ENCODE measurements at places on chromosomes 6 and 20. TPM values are rescaled to one million over a fixed set of nuclear protein-coding genes. Genes with fewer than 3 reads are reported as not detected.

GRCh38 chr6:10407018-10407673, 7.7 kb downstream of the TFAP2A start:
- no peak overlapping the region for H3K4me3 ChIP-seq
- H3K4me1 ChIP-seq: peaks cover 27% of the 10 kb centered on the region
- H3K27me3 ChIP-seq: peaks cover 96% of the 10 kb centered on the region
- H3K36me3 ChIP-seq: no peaks in the 10 kb centered on the region

DNA sequence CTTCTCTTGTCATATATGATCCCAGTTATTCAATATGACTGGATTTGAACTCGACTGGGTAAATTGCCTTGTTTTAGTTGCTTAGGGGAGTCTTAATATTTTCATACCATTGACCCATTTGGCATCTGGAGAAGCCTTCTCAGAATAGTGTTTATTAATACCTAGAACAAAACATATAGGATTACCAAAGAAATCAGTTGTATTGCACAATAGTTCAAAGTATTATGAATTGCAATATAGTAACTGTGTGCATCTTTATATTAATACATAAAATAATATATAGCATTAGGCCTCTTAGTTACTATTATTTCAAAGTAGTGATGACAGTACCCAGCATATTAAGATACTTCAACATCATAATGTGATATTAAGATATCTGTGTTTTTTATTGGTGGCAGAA, 177.8 kb downstream of the PLCB4 start:
- H3K4me3 ChIP-seq: no peak overlapping the region
- peaks cover 3% of the 10 kb centered on the region for H3K4me1 ChIP-seq
- DNase-seq: no peak
- peaks cover 2% of the 10 kb centered on the region for H3K27me3 ChIP-seq

DNA sequence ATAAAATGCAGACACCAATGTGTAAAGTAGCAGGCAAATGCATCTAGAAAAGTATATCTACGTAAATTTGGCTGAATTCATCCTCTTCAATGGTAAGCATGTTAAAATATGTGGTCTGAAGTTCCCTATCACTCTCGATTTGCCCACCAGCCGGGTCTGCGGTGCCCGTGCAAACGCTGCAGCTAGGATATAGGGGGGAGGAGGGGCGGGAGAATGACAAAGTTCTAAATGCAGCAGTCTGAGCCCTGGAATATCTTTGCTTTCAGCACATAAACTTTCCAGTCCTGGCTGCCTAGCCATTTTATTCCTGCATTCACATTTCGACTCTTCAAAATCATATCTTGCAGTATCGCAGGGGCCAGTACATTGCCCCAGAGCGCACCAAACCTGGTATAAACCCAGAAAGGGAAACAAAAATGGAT, 708 bp downstream of the NRN1 start:
- peaks cover 71% of the 10 kb centered on the region for H3K4me1 ChIP-seq
- H3K27me3 ChIP-seq: peaks cover 85% of the 10 kb centered on the region
- no peak overlapping the region for H3K4me3 ChIP-seq
- DNase-seq: no peak

- no peaks in the 10 kb centered on the region for H3K36me3 ChIP-seq
- no peaks in the 10 kb centered on the region for H3K4me1 ChIP-seq
- H3K27ac ChIP-seq: no peak overlapping the region
- no peak for DNase-seq
- no peak overlapping the region for H3K4me3 ChIP-seq
Observed at GRCh38 chr6:130307752-130308361, 58.0 kb upstream of the TMEM200A start.

The CDH4 gene
- polyA plus RNA-seq: not detected

DNA sequence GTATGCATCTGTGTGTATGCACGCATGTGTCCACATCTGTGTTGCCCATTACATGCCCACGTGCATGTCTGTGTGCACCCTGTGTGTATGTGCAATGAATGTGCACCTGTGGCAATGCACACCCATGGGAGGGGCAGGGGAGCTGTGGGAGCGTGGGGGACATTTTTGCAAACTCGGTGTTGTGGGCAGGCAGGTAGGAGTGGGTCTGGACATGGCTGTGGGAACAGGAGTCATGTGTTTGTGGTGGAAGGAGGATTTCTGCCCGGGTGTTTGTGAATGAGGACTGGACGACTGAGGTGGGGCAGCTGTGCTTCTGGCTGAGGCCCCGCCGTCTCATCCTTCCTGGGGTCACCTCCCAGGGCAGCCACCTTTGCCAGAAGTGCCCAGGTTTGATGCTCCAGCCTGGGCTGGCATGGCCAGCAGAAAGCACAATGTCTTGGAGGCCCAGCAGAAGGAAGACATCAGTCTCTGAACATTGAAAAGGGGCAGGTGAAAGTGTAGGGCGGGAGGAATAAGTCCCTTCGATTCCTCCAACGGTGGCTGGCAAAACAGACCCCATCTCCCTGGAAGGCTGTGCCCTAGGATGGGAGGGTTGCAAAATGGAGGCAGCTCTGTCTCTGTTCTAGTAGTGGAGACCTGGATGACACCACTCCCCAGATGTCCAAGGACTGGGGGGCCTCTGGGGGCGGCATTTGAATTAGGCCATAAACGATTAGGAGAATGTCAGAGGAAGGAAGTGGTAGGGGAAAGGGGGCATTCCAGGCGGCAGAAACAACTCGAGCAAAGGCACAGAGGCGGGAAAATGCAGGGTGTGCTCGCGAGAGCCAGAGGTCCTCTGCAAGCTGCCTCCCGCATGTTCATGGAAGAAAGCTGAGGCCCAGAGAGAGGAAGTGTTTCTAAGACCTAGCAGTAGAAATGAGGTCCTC, 19.1 kb upstream of the ARMC12 start:
- DNase-seq: peak; percentile 41
- H3K27ac ChIP-seq: peak overlapping the region; percentile 91
- H3K27me3 ChIP-seq: no peaks in the 10 kb centered on the region
- H3K4me3 ChIP-seq: no peak overlapping the region

GRCh38 chr20:57787990-57788781, 78.4 kb upstream of the PMEPA1 start:
- no peaks in the 10 kb centered on the region for H3K4me1 ChIP-seq
- H3K4me3 ChIP-seq: no peak overlapping the region
- no peaks in the 10 kb centered on the region for H3K36me3 ChIP-seq
- H3K27ac ChIP-seq: no peak overlapping the region
- no peak for DNase-seq

DNA sequence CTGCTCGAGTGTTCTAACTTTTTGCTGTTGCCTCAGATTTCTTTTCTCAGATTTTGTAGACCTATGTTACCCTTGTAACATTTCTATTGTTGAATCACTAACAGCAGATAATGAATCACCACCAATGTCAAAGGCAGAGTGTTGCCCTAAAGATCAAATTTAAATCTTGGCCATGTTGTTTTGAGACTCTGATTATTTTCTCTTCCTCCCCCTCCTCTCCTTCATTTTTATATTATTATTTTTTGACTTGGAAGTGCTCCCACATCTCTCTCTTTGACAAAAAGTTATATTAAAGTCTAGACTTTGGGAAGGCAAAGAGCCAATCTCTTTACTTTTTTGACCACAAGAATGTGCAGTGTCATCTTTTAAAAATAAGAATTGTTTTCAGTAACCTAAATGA, 422.7 kb downstream of the NKAIN2 start:
- H3K4me1 ChIP-seq: no peaks in the 10 kb centered on the region
- no peaks in the 10 kb centered on the region for H3K36me3 ChIP-seq
- no peaks in the 10 kb centered on the region for H3K27me3 ChIP-seq
- DNase-seq: no peak
- no peak overlapping the region for H3K27ac ChIP-seq

The BPIFB6 gene
- not detected for polyA plus RNA-seq

- no peak overlapping the region for H3K4me3 ChIP-seq
- no peaks in the 10 kb centered on the region for H3K36me3 ChIP-seq
Observed at GRCh38 chr20:50689864-50690649, 1.3 kb downstream of the RIPOR3 start.

DNA sequence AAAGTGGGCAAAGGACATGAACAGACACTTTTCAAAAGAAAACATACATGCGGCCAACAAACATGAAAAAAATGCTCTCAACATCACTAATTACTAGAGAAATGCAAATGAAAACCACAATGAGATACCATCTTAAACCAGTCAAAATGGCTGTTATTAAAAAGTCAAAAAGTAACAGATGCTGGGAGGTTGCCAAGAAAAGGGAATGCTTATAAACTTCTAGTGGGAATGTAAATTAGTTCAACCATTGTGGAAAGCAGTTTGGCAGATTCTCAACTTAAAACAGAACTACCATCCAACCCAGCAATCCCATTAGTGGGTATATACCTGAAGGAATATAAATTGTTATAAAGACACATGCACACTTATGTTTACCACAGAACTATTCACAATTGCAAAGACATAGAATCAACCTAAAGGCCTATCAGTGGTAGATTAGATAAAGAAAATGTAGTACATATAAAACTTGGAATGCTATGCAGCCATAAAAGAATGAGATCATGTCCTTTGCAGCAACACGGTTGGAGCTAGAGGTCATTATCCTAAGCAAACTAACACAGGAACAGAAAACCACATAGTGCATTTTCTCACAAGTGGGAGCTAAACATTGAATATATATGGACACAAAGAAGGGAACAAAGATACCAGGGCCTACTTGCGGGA, 16.3 kb downstream of the CENPQ start:
- H3K36me3 ChIP-seq: peaks cover 14% of the 10 kb centered on the region
- no peak overlapping the region for H3K4me3 ChIP-seq
- H3K4me1 ChIP-seq: no peaks in the 10 kb centered on the region

The ZNF318 gene
- polyA plus RNA-seq: 3.6 TPM

DNA sequence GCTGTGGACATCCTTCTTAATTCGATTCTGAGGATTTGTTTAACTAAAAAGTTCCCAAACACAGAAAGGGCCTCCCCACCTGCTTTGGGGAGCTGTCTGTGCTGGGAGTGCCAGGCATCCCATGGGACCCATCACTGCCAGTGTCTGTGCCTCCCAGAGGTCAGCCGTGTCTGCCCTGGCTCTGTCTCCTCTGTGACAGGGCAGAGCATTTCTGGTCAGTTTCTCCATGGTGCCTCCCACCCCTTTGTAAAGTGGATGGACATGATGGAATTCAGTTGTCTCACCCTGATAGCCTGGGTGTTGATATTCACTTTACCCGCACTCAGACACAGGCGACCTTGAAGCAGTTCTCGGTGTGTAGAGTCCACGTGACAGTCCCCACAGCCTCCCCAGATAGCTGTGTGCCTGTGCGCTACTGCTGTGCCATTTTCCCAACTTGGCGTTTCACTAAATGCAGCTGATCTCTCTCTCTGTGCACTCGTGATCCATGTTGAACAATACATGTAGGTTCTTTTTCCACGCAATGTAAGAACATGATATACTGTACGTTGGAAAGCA, 70.5 kb downstream of the CDS2 start:
- no peaks in the 10 kb centered on the region for H3K4me1 ChIP-seq
- no peaks in the 10 kb centered on the region for H3K27me3 ChIP-seq
- no peak overlapping the region for H3K4me3 ChIP-seq
- no peak for DNase-seq
- peaks cover 33% of the 10 kb centered on the region for H3K36me3 ChIP-seq
- no peak overlapping the region for H3K27ac ChIP-seq

- DNase-seq: no peak
- no peaks in the 10 kb centered on the region for H3K27me3 ChIP-seq
- no peak overlapping the region for H3K27ac ChIP-seq
- H3K4me1 ChIP-seq: peaks cover 15% of the 10 kb centered on the region
- H3K36me3 ChIP-seq: no peaks in the 10 kb centered on the region
Observed at GRCh38 chr20:53447316-53447715, 146.3 kb downstream of the ZNF217 start.

The OTOR gene
- not detected for polyA plus RNA-seq

DNA sequence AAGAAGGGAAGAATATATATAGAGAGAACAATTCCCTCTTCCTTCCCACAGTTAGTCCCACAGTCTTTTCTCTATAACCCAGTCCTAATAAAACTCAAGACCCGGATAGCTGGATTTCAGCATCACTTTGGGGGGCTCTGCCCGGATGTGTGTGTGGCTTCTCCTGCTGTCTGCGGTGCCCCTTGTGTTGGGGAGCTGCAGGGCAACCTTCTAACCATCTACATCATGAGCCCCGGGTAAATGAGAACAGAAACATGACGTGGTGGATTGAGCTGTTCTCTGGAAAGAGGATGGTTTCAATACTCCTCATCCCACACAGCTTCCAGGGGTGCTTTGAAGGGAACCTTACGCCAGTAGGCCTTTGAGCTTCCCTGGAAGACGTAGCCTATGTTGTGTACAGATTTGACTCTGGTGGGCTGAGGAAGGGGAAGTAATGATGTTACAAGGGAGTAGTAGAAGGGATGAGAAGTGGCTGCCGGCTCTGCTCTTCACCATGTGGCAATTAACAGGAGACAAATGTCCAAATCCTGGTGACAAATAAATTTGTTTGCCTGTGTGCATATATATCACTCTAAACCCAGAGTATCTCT, 13.5 kb upstream of the PRDM1 start:
- H3K36me3 ChIP-seq: no peaks in the 10 kb centered on the region
- H3K27ac ChIP-seq: no peak overlapping the region
- H3K4me1 ChIP-seq: no peaks in the 10 kb centered on the region
- peak; percentile 16 for DNase-seq
- H3K27me3 ChIP-seq: no peaks in the 10 kb centered on the region
- no peak overlapping the region for H3K4me3 ChIP-seq

DNA sequence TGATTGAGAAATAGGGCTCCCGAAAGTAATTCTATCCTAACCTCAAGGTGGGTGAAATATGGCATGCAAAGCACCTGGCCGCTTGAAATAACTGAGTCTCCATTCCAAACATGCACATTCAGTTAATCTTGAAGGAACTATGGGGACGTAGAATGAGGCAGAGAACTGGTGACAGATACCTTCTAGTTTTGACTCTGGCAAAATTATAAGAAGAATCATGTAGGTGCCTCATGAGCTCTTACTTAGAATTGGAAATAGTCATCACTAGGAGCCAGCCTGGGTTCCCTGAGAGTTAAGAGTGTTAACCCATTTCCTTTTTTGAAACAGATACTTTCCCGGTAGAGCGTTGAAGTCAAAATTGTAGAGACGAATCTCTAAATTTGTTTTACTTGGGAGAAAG, 49.3 kb downstream of the RPF2 start:
- H3K27ac ChIP-seq: no peak overlapping the region
- H3K36me3 ChIP-seq: peaks cover 4% of the 10 kb centered on the region
- H3K27me3 ChIP-seq: no peaks in the 10 kb centered on the region
- H3K4me3 ChIP-seq: no peak overlapping the region
- DNase-seq: no peak

- peak; percentile 40 for DNase-seq
- H3K4me1 ChIP-seq: peaks cover 40% of the 10 kb centered on the region
- peak overlapping the region; percentile 48 for H3K4me3 ChIP-seq
- H3K27me3 ChIP-seq: no peaks in the 10 kb centered on the region
Observed at GRCh38 chr20:47576516-47577033, 74.9 kb downstream of the NCOA3 start.

DNA sequence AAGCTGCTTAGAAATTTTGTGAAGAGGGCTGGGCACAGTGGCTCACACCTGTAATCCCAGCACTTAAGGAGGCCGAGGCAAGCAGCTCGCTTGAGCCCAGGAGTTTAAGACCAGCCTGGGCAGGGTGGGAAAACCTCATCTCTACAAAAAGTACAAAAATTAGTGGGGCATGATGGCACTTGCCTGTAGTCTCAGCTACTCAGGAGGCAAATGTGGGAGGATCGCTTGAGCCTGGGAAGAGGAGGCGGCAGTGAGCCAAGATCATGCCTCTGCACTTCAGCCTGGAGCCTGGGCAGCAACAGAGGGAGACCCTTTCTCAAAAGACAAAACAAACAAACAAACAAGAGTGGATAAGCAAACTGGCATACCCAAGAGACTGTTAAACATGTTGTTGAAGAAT, 308.3 kb upstream of the ADGRB3 start:
- DNase-seq: no peak
- no peaks in the 10 kb centered on the region for H3K4me1 ChIP-seq
- no peaks in the 10 kb centered on the region for H3K36me3 ChIP-seq
- no peak overlapping the region for H3K27ac ChIP-seq
- H3K27me3 ChIP-seq: no peaks in the 10 kb centered on the region
- no peak overlapping the region for H3K4me3 ChIP-seq
